ENCODE measurements at places on chromosomes 4 and X. TPM values are rescaled to one million over a fixed set of nuclear protein-coding genes. Genes with fewer than 3 reads are reported as not detected.

- H3K27ac ChIP-seq, result no peak overlapping the region
- no peak for DNase-seq
- H3K36me3 ChIP-seq, result no peaks in the 10 kb centered on the region
- peaks cover 8% of the 10 kb centered on the region for H3K4me1 ChIP-seq
- no peak overlapping the region for H3K4me3 ChIP-seq
Observed at GRCh38 chrX:40272776-40273175, 175.0 kb upstream of the BCOR start.

HPRT1 gene
- total RNA-seq, result 22.4 TPM

DNA sequence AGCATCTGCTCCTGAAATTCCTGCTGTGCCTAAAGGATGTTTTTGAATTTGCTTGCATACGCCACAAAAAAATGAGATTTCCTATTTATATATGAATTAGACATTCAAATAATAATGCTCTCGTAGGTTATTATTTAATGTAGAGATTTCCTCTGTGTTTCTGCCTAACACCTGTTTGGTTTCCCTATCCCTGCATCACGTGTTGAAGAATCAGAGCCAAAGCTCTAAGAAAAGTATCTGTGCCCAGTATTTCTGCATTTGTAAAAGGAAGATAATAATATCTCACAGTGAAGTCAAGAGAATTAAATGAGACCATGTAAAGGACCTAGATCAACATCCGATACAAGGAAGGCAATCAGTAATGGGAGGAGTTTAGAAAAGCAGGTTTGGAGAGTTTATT, 179.5 kb downstream of the HNRNPD start:
- no peak for DNase-seq
- H3K27me3 ChIP-seq, result peaks cover 9% of the 10 kb centered on the region
- no peaks in the 10 kb centered on the region for H3K36me3 ChIP-seq

- peaks cover 17% of the 10 kb centered on the region for H3K4me1 ChIP-seq
- peaks cover 21% of the 10 kb centered on the region for H3K36me3 ChIP-seq
- no peak overlapping the region for H3K4me3 ChIP-seq
- DNase-seq, result no peak
- no peak overlapping the region for H3K27ac ChIP-seq
Observed at GRCh38 chr4:83071116-83071515, 36.1 kb downstream of the COPS4 start.

TSPAN7 gene
- total RNA-seq, result 0.56 TPM
